ENCODE measurements at places on chromosomes 2 and 18.

GRCh38 chr2:47354013-47354847 is 48.7 kb upstream of the MSH2 start:
- DNase-seq = no peak

GRCh38 chr2:774436-774835 is 97.2 kb upstream of the TMEM18 start:
- DNase-seq = no peak

DNA sequence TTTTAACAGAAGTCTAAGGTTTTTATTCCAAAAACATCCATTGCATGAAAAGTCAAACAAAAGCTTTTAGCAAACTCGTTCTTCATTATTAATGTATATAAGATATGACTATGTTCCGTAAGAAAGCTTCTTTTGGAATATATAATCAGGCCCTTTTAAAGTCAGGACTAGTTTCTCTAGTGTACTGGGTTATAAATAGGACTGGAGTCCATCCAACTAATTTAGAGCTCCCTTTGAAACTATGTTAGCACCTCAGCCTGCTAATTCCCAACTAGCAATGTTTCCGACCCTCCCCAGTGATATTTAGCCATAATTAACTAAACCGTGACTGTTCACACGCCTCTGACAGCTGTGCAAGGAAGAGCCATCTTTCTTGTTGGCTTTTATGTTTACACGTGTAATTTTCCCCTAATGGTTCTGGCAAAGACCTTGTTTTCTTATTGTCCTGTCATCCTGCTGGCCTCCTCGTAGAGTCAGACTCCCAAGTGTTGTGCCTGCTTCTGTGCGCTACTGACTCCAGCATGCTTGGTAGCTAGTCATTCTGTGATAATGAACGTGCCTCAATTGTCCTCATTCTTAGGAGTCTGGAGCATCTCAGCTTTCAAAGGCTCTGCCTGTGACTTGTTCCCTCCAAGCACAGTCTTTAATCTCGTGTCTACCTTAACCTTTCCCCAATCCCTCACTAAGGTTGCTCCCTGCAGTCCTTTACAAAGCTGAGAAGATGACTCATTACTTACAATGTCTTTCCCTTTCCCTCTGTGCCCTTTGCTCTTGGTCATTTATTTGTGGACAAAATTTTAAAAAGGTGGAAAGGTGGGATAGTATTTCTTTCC is 172.2 kb upstream of the RASGRP3 start:
- DNase-seq = no peak

DNA sequence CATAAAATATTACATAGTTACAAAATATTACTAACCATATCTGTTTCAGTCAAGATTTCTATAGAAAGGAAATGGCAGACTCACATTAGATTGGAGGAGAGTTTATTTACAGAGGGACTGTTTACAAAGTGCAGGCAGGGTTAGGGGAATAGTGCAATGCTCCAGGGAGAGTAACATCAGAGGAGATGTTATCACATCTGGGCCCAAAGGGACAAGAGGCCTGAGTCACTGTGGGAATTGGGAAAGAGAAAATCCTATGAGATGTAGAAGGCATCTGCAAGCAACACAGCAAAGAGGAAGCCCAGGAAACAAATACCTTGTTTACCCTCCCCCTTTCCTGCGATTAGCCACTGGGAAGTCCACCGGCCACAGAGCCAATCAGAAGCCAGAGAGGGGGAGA is 227.3 kb upstream of the TANK start:
- no peak for DNase-seq

- no peak for DNase-seq
Measured at GRCh38 chr2:238644095-238645081, 203.5 kb upstream of the TWIST2 start.

GRCh38 chr2:38620282-38620977 is 17.7 kb upstream of the HNRNPLL start:
- DNase-seq = peak; percentile 76

DNA sequence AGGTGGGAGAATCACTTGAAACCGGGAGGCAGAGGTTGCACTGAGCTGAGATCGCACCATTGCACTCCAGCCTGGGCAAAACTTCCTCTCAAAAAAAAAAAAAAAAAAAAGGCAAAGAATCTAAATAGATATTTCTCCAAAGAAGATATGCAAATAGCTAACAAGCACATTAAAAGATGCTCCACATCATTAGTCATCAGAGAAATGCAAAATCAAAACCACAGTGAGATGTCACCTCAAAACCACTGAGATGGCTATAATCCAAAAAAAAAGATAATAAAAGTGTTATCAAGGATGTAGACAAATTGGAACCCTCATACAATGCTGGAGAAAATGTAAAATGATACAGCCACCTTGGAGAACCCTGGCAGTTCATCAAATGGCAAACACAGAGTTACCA is 8.4 kb downstream of the ST8SIA5 start:
- no peak for DNase-seq

DNA sequence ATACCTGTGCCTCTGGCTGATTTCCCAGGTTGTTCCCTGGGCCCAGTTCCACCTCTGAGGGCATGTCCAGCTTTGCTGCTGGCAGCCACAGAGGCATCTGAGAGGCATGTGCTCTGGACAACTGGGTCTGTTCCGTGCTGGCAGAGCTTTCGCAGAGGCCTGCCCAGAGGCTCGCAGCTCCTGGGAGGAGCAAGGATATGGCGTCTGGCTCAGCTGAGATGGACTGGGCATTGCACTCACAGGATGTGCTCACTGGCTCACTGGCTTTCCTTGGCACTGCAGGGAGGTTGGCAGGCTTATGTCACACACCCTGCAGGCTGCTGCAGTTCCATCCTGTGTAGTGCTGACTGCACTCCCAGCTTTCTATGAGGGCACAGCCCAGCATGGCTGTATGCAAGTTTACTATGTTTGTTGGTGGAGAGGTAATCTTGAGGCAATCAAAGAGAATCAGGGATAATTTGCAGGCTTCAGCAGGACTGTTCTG is 172.3 kb downstream of the PRKCE start:
- no peak for DNase-seq

GRCh38 chr18:44680273-44681075 is at the start of gene SETBP1:
TSS of gene SETBP1 (plus strand) at chr18:44680888. CDS start at chr18:44701347, 20,459 bp downstream.
- DNase-seq = no peak

DNA sequence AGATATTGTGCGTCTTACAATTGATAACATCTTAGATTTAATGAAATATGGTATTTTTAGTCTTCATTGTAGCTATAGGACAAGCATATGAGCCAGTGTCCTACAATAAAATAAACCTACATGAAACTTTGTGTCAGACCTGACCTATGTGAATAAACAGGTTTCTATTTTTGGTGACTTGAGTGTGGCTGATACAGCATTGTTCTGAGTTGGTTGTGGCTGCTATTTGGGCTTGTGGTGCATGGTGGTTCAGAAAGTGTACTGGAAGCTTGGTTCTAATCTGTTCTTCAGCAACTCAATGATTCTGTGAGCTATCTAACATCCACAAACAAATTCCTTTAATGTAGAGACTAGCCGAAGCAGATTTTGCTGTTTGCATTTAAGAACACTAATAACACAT is 64.9 kb upstream of the MAP2 start:
- DNase-seq = no peak

- no peak for DNase-seq
Measured at GRCh38 chr2:197248623-197249022, 62.0 kb downstream of the ANKRD44 start.

DNA sequence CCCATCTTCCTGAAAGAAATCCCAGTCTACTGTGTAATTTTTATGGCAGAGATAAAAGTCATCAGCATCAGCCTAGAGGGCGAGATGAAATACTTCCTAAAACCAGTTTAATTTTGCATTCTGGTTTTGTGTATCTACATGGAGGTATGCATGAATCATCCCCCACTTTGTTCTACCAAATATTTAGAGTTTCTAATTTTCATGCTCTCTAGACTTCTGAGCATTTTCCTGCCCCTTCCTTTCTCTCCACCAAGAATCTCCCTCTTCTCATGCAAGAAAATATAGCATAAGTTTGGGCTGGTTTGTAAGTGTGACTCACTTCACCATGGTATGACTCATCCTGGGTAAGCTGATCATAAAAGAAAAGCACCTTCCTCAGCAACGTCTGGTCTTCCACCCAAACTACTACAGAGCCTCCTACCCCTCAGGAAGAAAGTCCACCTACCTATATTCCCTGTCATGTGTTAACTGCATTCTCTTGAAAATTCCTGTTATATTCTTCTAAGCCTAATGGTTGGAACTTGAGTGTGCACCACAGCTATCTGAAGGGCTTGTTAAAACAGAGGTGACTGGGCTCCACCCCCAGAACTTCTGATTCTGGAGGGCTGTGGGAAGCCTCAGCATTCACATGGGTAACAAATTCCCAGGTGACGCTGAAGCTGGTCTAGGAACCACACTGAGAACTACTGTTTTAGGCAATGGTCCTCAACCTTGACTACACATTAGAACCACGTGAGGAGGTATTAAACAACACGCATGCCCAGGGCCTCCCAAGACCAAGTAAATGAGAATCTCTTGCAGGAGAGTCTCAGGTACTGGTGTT is 37.4 kb upstream of the RAPGEF4 start:
- DNase-seq = no peak

DNA sequence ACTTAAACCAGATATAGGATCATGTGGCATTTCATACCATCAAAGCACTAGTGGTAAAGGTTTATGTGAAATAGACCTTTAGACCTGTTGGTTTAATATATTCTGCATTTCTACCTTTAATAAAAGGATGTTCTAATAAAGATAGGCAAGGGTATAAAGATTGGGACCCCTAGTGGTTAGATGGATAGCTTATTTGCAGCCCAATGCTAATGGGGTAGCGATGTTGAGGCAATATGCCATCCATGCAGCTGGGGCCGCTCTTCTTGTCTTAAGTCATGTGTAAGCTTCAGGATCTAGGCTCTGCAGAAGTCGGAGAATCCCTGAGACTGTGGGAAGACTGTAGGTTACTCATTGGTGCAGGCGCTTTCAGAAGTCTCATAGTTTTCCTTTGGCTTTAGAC is 114.9 kb downstream of the ICOS start:
- DNase-seq = no peak

GRCh38 chr2:226694586-226695284 is 104.9 kb downstream of the IRS1 start:
- no peak for DNase-seq

GRCh38 chr2:46848447-46848846 is 67.2 kb downstream of the MCFD2 start:
- DNase-seq = no peak

DNA sequence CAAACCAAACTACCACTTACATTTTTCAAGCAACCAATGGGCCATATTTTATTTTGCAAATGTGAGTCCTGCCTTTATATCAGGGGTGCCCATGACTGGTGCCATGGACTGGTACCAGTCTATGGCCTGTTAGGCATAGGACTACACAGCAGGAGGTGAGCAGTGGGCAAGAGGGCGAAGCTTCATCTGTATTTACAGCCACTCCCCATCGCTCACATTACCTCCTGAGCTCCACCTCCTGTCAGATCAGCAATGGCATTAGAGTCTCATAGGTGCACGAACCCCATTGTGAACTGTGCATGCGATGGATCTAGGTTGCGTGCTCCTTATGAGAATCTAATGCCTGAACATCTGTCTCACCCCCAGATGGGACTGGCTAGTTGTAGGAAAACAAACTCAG is 53.6 kb downstream of the CCDC68 start:
- DNase-seq = no peak

- peak; percentile 17 for DNase-seq
Measured at GRCh38 chr2:225766431-225766830, 366.9 kb downstream of the NYAP2 start.
